Erythroblast (primary cell): ENCODE measurements at places on chromosomes 2 and 18.

DNA sequence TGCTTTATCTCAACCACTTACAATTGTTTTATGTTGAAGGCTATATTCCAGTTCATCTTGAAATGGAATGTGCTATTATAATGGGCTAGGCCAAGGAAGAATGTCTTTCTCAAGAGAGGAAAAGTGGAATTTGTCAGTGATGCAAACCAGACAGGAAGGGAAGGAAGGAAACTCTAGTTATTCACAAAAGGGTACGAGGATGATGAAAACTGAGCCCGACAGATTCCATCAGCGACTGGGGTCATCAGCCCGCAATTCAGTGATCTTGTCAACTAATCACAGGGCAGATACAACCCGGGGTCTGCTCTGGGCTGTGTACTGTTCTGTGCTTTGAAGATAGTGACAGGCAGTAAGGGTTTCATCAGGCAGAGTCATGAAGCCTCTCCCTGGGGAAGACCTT, 23.4 kb upstream of the LYPD6 start:
- DNase-seq = no peak

DNA sequence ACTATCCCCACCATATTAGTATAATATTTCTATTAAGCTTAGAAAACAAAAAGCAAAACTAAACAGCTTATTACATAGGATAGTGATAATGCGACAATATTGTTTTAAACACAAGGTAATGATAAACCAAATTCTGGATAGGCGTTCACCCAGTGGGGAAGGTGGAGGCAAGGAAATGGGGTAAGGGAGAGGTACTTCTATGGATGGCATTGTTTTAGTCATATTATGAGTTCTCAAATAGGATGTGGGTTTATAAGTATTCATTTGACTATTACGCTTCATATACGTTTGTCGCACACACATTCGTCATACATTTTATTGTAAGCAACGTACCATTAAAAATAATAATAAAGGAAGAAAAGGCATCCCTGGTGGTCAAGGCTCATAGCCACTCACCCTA, 88.8 kb upstream of the DNMT3A start:
- DNase-seq = no peak

DNA sequence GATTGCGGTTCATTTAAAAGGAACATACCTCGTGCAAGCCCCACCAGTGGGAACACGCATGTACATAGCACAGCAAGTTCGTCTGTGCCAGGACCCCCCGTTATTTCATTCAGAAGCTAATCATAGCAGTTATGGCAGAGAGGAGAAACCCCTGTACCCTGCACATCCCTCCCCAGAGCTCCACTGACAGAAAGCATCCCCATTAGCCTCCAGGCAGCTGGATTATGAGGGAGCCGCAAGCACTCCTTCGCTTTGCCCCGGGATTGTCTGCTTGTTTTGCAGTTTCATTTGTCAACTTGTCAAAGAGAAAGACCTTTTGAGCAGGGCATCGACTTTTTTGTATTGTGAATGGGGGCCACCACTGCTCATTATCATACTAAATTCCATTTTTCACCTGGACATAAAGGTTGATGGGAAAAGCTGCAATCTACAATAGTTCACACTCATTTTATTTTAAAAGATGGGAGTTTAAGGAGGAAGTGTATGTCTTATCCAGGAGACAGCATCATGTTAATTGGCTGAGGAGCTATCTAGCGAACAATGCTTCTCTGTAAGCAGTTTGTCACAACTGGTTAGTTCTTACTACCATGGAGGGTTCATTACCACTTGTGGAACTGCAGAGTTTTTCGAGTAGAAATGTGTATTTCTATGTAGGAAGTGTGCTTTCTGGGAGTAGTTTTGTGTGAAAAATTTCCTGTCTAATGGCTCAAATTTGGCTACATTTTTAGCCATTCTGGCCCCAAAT, 255.3 kb downstream of the THSD7B start:
- DNase-seq = no peak

DNA sequence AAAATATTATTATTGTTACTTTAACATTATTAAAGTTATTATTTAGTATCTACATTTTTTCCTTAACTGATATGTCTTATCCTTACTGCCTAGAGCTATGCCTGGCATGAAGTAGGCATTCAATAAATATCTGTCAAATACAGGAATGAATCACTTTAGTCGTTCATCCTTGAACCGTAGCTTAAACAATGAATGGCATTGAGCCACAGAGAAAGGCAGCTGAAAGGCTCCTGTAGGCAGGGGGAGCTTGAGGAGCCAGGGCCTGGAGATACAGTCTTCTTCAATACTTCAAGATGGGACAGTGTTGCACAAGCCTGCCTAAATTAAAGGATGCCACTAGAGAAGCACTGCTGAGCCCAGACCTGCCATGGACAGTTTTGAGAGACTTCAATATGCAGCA, 22.5 kb downstream of the CYRIA start:
- DNase-seq = no peak

DNA sequence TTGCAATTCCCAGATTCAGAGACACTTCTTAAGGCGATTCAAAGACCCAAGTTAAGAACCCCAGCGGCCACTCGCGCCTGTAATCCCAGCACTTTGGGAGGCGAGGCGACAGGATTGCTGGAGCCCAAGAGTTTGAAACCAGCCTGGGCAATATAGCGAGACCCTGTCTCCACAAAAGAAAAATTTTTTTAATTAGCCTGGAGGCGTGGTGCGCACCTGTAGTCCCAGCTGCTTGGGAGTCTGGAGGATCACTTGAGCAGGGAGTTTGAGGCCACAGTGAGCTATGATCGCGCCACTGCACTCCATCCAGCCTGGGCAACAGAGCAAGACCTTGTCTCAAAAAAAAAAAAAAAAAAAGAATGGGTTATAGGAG, 585 bp upstream of the ANAPC1 start:
- no peak for DNase-seq
